ENCODE measurements at places on chromosomes 5 and 9. TPM values are rescaled to one million over a fixed set of nuclear protein-coding genes. Genes with fewer than 3 reads are reported as not detected.

The SERF1B gene
- 201 TPM for polyA plus RNA-seq

The FSD1L gene
- 28.1 TPM for polyA plus RNA-seq

The PTGES gene
- not detected for polyA plus RNA-seq

The NFIB gene
- 16.4 TPM for polyA plus RNA-seq

The MEGF10 gene
- 0.55 TPM for polyA plus RNA-seq

The CARTPT gene
- polyA plus RNA-seq, result not detected

The PPIC gene
- 17.1 TPM for polyA plus RNA-seq

The PCDH1 gene
- polyA plus RNA-seq, result 0.30 TPM

The MAP1B gene
- polyA plus RNA-seq, result 658 TPM

The PFN3 gene
- polyA plus RNA-seq, result not detected

The STPG3 gene
- polyA plus RNA-seq, result not detected

The IL4 gene
- polyA plus RNA-seq, result not detected

The HNRNPH1 gene
- polyA plus RNA-seq, result 357 TPM

The GMCL2 gene
- not detected for polyA plus RNA-seq

The GRM6 gene
- polyA plus RNA-seq, result 0.05 TPM

The TMEM215 gene
- polyA plus RNA-seq, result not detected

The ADAMTSL2 gene
- polyA plus RNA-seq, result not detected

The DDX4 gene
- not detected for polyA plus RNA-seq
